ENCODE measurements at places on chromosomes 2 and 18. TPM values are rescaled to one million over a fixed set of nuclear protein-coding genes. Genes with fewer than 3 reads are reported as not detected.

TMEM178A gene
- 1.9 TPM for total RNA-seq

SCN9A gene
- total RNA-seq: 2.2 TPM

CDK15 gene
- 0.43 TPM for total RNA-seq

TYMS gene
- 2.7 TPM for total RNA-seq

AGXT gene
- not detected for total RNA-seq

FASTKD1 gene
- 111 TPM for total RNA-seq

TFCP2L1 gene
- total RNA-seq: 0.19 TPM

CYS1 gene
- 3.6 TPM for total RNA-seq

MC2R gene
- not detected for total RNA-seq

FNDC4 gene
- 2.0 TPM for total RNA-seq

GMCL1 gene
- 4.1 TPM for total RNA-seq

GRCh38 chr2:235757212-235757611 lies 263.4 kb downstream of the AGAP1 start:
- no peak for DNase-seq

GRCh38 chr18:78582181-78582709 lies 397.4 kb upstream of the SALL3 start:
- no peak for DNase-seq

- no peak for DNase-seq
Measured at GRCh38 chr2:71060871-71061270, 7.6 kb upstream of the NAGK start.

DNA sequence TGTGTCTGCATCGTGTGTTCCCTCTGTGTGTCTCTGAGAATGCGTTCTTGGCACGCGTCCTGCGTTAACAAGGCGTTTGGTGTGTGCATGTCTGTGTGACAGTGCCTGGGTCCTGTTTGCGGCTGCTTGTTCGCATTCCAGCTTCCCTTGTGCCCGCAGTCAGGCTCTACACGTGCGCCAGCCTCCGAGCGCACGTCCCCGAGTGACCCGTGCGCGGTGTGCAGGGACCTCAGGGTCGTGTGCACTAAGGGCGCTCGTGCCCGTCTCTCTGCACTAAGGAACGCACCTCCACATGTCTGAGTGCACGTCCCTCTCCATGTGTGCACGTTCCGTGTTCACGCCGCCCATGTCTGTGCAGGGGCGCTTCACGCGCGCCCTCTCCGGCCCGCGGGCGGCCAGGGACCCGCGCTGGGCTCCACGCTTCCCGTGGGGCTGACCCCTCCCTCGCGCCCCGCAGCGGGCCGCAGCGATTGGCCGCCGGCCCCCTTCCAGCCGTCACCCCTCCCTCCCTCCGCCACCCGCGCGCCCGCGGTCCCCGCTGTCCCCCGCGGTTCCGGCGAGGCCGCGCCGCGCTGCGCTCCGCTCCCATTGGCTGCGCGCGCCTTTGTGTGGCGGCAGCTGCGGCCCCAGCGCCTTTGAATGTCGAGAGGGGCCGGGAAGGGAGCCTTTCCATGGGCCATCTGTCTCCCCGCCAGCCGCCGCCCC lies 229.4 kb downstream of the HAUS1 start:
- DNase-seq: peak; percentile 66

DNA sequence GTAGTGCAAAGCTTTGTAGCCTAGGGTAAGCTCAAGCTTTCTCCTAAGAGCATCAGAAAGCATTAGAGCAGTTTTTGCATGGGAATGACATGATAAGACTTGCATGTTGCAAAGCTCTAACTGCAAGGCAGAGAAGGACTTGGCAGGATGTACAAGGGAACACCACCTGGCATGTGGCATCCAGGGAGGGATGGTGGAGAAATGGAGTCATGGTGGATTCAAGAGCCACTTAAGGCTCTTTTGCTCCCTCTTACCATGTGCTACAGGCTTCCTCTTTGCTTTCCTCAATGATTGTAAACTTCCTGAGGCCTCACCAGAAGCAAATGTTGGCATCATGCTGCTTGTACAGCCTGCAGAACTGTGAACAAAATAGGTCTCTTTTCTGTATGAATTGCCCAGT lies 266.0 kb downstream of the GLI2 start:
- DNase-seq: no peak

- DNase-seq: no peak
Measured at GRCh38 chr2:32732912-32733472, 105.1 kb downstream of the TTC27 start.

DNA sequence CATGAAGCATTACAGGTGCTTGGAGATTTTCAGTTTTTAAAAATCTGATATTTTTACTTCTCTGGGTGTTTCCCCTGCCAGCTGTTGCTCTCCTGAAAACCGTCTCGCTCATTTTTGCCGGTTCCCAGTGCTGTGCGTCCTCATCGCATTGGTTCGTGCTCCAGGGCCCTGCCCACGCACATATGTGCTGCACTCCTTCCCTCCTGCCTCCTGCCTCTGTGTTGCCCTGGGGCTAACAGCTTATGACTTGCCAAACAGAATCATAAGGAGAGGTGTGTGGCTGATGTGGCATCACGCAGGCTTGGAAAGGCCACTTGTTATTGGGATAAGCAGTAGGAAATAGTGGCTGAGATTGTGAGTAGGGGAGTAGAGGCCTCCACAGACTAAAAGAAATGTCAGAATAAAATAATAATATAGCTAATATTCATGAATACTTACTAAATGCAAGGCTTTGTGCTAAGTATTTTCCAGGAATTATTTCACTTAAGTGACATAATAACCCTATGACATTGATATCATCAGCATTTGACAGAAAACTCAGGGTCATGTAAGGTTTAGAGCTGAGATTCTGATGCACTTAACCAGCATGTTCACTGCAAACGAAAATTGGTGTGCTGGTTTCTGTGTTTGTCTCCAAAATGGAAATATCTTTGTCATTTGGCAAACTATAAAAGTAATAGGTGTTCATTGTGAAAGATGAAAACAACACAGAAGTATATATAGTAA lies 53.5 kb downstream of the SLC4A1AP start:
- peak; percentile 57 for DNase-seq

- no peak for DNase-seq
Measured at GRCh38 chr2:88114889-88115288, 13.0 kb downstream of the FABP1 start.

DNA sequence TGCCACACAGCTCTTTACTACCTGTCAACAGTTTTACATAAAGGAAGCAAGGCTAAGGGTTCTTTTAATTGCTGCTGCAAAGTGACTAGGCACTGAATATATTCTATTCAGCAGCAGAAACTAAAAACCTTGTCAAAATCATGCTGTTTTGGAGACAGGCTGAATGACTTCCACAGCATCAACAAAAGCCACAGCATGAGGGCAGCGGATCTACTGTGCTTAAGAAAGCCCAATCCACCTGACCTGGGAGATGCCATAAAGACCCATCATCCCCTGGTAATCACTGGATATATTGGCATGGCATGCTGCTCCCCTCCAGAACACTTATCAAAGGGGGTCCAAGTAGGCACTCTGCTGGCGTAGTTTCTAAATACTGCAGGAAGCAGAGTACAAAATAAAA lies 715.1 kb upstream of the SLC8A1 start:
- DNase-seq: no peak

DNA sequence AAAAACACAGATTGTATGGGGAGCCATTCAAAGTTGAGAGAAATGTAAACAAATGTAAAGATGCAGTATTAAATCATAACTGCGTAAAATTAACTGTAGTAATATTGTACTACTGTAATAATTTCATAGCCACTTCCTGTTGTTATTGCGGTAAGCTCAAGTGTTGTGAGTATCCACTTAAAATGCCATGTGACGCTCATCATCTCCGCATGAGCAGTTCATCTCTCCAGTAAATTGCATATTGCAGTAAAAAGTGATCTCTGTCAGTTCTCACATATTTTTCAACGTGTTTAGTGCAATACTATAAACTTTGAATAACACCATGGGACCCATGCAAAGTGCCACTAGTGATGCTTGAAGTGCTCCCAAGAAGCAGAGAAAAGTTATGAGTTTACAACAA lies 41.8 kb upstream of the SP3 start:
- DNase-seq: no peak

DNA sequence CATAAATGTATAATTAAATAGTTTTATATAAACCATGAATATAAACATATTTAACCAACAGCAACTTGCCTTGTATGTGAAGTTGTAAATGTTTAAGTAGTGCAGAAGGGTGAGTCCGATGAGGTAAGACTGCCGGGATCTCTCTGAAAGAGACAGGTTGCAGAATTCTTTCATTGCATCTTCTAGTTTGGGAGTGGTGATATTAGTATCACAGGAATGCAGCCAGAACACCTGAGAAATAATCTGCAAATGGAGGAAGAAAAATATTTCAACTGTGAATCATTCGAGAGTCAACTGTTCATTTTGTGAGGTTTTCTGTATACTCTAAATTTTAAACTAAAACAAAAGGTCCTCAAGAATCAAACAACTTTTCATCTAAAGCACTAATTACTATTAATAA lies 123.0 kb downstream of the ABCA12 start:
- DNase-seq: no peak

- DNase-seq: no peak
Measured at GRCh38 chr2:69616755-69617154, 26.8 kb downstream of the AAK1 start.

- no peak for DNase-seq
Measured at GRCh38 chr18:8868779-8869415, 163.5 kb downstream of the MTCL1 start.

DNA sequence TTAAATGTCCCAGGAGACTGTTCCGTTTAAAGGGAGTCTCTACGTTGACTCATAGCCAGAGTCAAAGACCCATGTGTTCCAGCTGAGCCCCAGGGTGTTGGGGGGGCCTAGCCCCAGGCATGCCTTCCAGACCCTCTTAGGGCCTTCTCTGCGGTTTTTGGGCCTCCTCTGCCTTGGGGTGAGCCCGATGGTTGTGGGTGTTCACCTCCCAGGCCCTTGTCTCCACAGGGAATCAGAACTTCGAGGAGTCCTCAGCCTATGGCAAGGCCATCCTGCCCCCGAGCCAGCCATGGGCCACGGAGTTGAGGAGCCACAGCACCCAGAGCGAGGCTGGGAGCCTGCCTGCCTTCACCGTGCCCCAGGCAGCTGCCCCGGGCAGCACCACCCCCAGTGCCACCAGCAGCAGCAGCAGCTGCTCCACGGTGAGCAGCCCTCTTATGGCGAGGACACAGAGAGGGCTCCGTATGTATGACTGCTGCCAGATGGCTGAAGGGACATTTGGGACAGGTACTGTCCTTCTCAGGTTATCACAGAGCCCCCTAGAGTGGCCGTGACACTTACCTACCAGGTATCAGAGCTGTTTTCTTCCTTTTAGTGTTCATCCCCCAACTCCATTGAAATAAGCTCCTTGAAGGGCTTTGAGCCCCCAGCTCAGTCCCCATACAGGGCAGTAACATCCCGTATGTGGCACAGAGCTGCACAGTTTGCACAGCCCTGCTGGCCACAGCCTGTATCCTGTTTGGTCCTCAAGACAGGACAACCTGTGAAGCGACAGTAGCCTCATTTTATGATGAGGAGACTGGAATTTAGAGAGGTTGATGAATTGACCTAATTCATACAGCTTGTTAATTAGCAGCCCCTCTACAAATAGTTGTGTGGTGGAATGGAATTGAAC lies 80.7 kb downstream of the EPAS1 start:
- DNase-seq: no peak

GRCh38 chr2:146503366-146503765 lies 1341.5 kb upstream of the ACVR2A start:
- DNase-seq: no peak

GRCh38 chr18:3305354-3305762 lies 43.4 kb downstream of the MYL12B start:
- no peak for DNase-seq

DNA sequence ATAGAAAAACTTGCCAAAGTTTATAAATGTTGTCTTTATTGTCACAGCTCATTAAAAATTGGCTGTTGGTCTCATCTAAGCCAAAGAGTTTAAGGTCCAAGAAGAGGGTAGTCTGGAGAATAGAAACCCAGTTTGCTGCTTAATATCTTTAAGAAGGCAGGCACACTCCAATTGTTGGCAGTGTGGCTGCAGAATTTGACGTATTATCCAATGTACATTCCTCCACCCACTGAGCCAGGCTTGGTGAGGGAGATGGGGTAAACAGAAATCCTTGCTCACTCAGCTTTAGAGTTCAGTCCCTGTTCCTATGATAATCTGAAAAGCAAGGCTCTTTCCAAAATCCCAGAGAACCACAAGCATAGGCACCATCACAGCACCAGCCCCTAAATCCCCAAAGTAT lies 10.7 kb upstream of the ADD2 start:
- no peak for DNase-seq

- no peak for DNase-seq
Measured at GRCh38 chr2:16020389-16021008, 80.1 kb downstream of the MYCN start.

- no peak for DNase-seq
Measured at GRCh38 chr2:173898996-173899395, 66.2 kb downstream of the SP3 start.

DNA sequence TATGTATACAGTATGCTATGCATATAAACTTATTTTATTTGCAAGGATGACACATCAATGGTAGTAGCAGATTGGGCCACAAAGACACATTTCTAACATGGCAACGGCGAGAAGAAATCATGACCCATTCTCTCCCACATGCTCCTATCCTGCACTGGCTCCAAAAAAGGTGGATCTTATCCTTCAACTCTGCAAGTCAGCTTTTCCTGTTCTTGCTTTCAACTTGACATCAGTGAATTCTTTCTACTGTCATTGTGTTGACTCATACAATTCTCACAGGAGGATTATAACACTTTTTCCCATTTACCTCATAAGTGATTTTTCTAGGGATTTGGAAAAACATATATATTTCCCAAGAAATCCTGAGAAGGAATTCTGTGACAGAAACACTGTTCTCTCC lies 53.1 kb downstream of the ACVR1 start:
- no peak for DNase-seq

GRCh38 chr18:13239171-13239956 lies 20.8 kb downstream of the LDLRAD4 start:
- no peak for DNase-seq

- DNase-seq: no peak
Measured at GRCh38 chr2:43576981-43577892, 18.6 kb downstream of the THADA start.

DNA sequence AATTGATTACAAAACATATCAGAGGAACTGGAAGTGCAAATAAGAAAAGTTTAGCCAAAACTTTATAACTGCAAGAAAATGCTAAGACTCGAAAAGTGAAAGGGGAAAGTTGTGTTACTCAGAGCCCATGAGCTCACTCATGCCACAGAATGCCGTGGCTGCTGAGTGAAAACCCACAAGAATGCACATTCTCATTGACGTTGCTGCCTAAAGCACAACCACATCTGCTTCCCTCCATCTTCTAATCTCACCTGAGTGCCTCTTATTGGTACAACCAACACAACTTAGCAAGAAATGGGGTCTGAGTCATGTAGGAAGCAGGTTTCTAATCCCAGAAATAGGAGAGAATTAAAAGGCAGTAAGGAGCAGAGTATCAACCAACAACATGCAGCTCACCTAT lies 259.7 kb downstream of the LNPK start:
- DNase-seq: no peak

DNA sequence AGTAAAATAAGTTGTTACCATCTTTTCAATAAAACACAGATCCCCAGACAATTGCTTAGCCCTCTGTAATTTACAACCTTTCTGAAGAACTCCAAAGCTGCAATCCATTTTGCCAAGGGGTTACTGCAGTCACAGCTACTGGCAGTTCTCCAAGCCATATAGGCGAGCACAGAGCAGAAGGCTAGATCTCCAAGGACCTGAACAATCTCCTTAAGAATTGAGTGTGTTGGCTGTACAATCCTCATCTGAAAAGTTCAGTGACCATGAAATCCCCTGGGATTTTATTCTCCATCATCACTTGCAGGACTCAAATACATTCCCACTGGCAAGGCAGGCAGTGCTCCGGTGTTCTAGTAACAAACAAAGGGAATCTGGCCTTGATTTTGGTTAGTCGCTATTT lies 103.9 kb upstream of the LRP1B start:
- DNase-seq: no peak

- DNase-seq: no peak
Measured at GRCh38 chr2:214393796-214394195, 17.1 kb upstream of the VWC2L start.
